ENCODE measurements at places on chromosomes 16 and 17.

- DNase-seq, result no peak
Measured at GRCh38 chr16:58269526-58269925, 25.3 kb downstream of the PRSS54 start.

- no peak for DNase-seq
Measured at GRCh38 chr16:31183432-31184428, 3.8 kb downstream of the FUS start.

DNA sequence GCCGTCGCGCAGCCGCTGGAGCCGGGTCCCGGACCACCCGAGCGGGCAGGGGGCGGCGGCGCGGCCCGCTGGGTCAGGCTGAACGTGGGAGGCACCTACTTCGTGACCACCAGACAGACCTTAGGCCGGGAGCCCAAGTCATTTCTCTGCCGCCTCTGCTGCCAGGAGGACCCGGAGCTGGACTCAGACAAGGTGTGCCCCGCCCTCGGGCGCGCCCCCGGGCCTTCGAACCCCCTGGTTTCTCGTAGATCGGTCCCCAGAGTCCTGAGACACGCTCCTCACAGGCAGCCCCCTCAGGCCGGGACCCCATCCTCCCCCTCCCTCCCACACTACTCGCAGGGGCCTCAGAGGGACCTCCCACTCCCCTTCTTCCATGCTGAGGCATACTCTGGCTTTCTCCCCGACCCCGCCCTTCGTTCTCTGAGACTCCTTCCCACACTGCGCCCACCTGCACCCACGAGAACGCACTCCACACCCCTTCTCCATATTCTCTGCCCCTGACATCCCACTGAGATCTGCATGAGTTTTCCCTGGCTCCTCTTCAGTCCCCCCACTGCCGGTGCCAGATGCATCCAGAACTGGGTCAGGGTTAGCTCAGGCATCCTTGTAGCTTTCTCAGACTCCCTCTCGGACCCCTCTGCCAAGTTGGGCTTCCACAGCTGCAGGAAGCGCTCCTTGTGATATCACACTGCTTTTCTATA is 523 bp downstream of the KCTD2 start:
- no peak for DNase-seq

GRCh38 chr16:86211800-86212199 is 298.5 kb upstream of the FOXF1 start:
- DNase-seq, result no peak

DNA sequence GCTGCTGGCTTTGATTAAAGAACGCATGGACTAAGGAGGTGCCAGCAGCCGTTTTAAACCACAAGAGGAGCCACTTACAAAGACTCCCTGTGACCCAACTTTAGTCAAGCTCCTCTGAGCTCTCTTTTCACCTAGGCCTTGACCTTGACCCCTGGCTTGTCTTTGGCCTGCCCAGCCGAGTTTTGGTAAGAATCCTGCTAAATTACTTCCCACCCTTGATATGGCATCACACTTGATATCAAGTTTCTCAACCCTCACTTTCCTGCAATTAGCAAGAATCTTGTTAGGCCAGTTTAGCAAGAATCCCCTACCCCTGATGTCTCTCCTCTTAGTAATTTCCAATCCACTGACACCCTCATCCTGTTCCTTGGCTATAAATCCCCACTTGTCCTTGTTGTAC is 232.8 kb upstream of the SALL1 start:
- no peak for DNase-seq

GRCh38 chr17:63138713-63139112 is 172.7 kb downstream of the TANC2 start:
- no peak for DNase-seq

DNA sequence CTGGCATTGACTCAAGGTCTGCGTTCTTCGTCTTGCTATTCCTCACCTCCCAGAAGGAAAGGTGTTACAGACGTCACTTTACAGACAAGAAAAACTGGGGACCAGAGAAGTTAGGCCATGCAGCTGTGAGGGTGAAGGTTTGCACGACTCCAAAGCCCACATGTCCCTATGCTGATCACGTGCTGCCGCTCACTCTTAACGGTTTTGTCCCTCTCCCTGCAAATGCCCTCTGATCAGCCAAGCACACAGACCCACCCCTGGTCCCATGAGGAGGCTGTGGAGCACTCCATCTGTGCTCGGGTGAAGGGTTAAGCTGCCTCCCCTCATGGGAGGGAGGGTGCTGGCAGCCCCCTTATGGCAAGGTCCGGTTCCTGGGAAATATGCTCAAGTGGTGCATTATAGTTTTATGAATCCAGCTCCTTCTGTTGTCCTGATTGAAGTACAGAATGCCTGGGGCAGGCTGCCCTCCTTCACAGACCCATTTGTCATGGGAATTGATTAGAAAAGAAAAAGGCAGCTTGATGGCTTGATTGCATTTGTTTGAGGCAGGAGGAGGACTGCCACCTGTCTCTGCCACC is 18.8 kb downstream of the CCDC182 start:
- DNase-seq, result no peak

DNA sequence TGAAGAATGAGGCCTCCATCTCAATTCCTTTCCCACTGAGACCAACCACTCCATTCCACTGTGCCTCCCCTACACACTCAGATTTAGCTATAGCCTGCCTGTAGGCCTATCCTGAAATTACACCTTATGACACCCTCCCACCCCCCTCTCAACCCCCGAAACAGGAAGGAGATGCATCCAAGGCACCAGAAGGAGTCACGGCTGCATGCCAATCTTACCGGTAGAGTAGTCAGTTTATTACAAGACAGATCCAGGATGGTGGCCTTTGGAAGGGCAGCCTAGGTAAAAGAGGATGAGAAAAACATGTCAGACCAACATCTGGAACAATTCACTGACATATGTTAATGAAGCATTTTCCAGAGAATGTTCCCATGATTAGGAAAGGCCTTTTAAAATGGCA is 2.6 kb downstream of the LRRC59 start:
- no peak for DNase-seq

- peak; percentile 93 for DNase-seq
Measured at GRCh38 chr16:3123986-3124886, 10.6 kb upstream of the ZNF213 start.

DNA sequence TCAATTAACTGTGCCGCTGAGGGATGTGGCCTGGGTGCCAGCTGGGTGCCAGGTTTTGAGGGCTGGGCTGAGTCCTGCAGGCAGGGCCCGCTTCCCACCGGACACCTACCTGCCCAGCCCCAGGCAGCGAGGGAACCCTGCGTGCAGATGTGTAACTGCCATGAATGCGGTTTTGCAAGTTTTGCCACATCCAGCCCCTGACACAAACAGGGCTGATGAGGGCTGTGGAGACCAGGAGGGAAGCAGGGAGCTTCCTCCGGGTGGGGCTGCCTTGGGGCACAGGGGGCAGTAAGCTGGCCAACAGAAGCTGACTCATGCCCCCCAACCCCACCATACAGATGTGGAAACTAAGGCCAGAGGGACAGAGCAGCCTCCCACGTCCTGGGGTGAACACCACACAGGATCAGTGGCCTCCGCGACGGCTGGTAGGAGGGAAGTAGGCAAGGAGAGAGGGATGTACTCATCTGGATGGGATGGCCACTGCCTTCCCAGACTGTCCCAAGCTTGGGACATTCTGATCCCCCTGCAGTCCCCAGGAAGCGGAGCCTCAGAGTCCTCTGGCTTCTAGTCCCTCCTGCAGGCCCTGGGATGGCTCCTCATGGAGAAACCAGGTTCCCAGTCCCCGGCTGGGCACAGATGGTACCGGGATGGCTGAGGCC is 1.6 kb downstream of the UBALD1 start:
- DNase-seq, result no peak

DNA sequence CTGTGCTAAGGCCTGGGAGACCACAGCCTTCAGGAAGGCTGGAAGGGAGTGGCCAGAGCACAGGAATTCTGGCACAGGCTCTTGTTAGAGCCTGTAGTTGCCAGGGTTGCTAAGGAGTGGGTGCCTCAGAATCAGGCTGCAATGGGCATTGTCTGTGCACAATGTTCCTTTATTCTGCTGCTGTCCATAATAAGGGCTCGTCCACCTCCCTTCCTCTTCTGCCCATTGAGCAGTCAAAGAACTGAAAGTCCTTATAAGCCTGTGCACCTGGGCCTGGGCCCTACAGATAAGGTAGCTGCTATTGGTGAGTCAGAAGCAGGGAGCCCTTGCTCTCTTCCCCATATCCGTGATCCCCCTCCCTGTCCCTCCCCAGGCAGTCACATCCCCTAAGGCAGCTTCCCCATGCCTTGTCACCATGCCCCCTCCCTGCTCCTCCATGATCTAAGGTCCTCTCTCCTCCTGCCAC is 5.4 kb upstream of the CNGB1 start:
- DNase-seq, result no peak

DNA sequence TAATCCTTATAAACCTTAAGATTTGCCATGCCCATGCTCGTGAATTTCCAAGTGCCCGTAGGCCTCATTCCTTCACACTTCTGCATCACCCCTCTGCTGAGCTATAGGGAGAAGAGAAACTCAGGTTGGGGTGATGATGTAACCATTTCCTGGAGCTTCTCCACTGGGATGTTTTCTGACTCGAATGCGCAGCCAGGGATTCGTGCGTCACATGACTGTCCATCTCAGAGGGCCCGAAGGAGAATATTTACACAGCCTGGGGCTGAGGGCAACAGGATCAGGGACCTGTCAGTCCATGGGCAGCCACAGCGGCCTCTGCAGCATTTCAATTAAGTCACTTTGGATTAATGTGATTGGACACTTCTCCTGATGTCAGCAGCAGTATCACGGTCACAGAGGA is 8.7 kb downstream of the GSG1L2 start:
- DNase-seq, result no peak

GRCh38 chr17:12402963-12403622 is 262.6 kb upstream of the MYOCD start:
- DNase-seq, result no peak

- DNase-seq, result no peak
Measured at GRCh38 chr17:39972271-39972670, 8.3 kb upstream of the PSMD3 start.

DNA sequence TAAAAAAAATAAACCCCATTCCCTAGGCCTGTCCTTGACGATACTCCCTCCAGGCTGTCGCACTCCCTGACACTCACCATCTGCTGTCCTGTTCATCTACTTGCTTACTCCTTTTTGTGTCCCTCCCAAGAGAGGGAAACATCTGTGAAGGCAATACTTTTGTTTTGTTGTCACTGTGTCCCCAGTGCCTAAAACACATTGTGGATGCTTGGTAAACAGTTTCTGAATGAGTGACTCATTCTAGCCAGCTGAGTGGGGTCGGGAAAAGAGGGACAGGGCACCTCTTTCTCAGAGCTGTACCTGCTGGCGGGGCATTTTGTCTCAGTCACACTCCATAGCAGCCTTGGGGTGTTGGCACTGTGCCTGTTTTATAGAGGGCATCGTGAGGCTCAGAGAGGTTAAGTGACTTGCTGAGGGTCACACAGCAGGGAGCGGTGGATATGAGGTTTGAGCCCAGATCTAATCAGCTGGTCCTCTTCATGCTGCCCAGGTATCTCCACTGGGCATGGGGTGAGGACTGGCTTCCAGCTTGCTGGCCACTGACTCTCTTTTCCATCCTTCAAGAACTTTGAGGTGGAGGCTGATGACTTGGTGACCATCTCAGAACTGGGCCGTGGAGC is 15.6 kb downstream of the MAP2K3 start:
- DNase-seq, result no peak

DNA sequence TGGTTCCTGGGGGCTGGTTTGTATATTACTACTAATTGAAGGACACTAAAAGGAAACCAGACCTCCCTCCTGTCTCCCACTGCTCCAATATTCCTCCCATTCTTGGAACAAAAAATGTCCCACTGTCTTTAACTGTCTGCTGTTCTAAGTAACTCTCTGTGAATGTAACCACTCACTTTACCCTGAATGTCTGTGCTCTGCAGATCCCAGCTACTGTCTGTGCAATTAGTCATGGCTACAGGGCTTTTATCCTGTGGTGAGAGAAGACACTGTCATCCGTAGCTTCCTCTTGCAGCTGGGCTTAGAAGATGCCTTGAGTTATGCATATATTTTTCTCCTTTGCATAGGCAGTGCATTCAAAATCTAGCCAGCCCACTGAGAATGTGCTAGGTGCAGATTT is 853.8 kb downstream of the CDH8 start:
- no peak for DNase-seq

DNA sequence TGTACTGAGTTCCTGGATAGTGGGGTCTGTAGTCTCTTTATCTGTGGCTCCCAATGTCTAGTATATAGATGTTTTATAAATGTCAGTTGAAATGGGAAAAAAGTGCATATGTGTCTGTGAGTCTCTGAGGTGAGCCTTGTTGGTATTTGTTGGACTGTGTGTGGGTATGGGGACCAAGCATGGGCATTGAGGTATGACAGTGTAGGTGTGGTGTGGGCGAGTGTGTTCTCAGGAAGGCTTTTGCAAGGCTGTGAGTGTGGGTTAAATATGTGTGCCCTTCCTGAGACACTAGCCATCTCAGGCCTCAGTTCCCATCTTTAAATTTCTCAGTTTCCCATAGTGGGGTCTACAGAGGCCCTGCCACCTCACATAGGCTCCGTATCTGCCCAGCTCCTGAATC is 440.2 kb upstream of the CCL2 start:
- DNase-seq, result no peak

DNA sequence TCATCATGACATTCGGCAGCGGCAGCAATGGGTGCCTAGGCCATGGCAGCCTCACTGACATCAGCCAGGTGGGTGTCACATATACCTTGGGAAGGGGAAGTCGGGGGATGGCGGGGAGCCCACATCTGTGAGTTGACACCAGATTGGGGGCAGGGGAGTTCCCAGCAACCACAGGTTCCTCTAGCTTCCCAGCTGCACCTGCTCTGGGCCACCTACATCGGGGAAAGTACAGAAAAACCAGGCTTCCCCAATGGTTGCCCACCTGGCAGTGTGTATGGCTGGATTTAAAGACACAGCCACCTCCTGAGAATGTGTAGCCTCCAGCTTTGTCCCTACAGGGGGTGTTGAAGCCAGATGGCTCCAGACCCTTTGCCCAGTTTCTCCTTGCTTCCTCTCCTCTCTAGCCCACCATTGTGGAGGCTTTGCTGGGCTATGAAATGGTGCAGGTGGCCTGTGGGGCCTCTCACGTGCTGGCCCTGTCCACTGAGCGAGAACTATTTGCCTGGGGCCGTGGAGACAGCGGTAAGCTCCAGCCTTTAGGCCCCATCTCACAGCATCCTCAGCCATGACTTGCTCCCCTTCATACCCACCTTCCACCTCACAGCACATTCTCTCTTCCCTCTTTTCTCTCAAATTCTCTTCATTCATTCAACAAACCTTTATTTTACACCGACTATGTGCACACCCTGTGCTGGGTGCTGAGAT is 5.0 kb upstream of the TRAF4 start:
- DNase-seq, result no peak

DNA sequence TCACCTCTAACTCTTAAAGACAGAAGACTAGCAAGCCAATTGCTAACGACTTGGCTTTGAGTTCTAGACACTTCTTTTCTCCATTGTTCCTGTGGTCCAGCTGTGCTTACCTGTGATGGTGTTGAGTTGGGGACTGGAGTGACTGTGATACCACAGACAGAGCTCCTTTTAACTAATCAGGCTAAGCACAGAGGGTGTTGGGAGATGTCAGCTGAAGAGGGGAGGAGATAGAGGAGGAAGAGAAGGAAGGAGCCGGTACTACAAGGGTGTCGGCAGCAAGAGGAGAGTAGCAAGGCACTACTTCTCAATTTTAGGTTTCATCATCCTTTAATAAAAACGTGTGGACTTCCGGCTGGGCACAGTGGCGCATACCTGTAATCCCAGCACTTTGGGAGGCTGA is 5.1 kb upstream of the MYO1D start:
- DNase-seq, result no peak

All from GM12891 (cell line).